ENCODE measurements at places on chromosomes 5 and 9. TPM values are rescaled to one million over a fixed set of nuclear protein-coding genes. Genes with fewer than 3 reads are reported as not detected.

- peak; percentile 49 for DNase-seq
Observed at GRCh38 chr5:32283539-32284377, 29.0 kb downstream of the MTMR12 start.

DNA sequence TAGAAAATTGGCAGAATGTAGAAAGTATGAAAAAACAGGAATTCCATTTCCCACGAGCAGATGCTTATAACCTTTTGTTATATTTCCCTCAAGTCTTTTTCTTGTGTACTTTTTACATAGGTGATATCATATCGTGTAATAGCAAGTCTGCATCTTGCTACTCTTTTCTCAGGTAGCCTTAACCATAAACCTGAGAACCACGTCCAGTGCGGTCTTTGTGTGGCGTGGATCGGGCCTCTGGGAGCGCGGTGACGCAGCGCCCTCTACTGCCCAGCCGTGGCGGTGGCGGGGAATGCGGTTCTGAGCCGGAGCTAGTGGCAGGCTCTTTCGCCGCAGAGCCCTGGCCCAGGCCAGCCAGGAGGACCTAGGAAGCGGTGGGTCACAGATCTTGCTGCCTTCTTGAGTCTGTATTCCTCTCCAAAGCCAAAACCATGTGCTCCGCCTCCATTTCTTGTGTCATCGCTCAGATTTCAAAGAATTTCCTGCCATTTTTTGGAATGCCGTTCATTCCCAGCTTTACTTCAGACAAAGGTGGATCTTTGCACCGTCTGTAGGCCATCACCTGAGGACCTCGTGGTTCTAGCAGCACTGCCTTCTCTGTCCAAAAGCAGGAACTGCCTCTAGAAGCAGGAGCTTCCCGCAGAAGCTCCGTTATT lies 71.9 kb downstream of the MVB12B start:
- peak; percentile 64 for DNase-seq

FAM219A gene
- 12.1 TPM for total RNA-seq

DNA sequence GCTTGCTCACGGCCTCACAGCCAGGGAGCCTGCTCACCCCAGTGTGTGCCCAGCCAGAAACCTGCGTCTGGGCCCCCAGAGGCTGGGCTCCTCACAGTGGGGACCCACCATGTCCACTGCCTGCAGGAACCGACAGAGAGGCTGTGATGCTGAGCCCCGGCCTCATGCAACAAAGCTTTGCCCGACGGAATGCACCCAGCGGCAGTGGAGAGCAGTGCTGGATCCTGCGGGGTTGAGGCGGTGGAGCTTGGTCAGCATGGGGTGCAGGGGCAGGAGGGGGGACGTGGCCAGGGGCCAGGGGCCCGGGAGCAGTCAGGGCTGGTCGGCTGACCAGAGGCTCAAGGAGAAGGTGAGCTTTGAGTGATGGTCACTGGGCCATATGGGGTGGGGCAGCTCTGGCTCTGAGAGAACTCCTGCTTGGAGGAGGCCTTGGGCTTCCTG lies 7.7 kb upstream of the CEP72 start:
- DNase-seq, result no peak

PCDH12 gene
- 0.14 TPM for total RNA-seq

ROPN1L gene
- not detected for total RNA-seq
